ENCODE measurements at places on chromosomes 6 and 20.

- DNase-seq: no peak
Measured at GRCh38 chr20:38805502-38805957, at the start of gene PPP1R16B. Gene PPP1R16B, plus strand, starts transcription at chr20:38805697. Its CDS starts 30,229 bp downstream, at chr20:38835926.

DNA sequence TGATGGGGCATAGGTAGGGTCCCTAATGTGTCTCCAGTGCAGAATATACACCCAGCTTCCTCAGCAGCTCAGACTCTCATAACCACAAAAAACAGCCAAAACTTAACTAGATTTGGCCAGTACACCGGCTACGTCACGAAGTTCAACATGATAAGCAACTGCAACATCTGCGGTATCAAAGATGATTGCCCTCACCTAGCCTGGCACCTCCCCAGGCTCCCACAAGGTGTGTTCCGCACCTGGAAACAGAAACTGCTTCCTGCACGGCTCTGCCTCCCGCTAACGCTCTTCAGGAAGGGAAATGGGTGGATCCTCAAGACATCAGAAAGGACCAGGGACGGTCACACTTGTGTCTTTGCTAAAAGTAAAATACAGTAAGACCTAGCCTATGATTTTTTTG lies 9.5 kb downstream of the TXNDC5 start:
- no peak for DNase-seq

- DNase-seq: no peak
Measured at GRCh38 chr20:24734139-24734538, 214.9 kb upstream of the CST7 start.

- no peak for DNase-seq
Measured at GRCh38 chr6:154219250-154219649, 137.4 kb downstream of the IPCEF1 start.

DNA sequence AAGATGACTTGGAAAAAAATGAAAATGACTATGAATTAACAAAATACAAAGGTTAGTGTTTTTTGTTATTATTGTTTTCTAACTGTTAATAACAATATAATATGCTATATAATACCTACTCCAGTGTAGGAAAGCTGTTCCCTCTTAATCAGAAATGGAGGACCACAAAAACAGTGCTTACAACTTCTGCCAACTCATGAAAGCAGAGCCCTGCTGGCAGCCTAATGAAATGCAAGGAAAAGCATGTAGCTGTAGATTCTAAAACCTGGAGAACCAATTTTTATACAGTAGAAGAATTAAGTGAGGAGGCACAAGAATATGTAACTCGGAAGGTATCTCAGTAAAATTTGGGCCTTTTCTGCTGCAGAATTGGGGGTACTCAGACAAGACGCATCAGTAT lies 29.4 kb downstream of the PHIP start:
- peak; percentile 48 for DNase-seq

GRCh38 chr6:160793652-160794051 lies 91.6 kb downstream of the PLG start:
- no peak for DNase-seq

DNA sequence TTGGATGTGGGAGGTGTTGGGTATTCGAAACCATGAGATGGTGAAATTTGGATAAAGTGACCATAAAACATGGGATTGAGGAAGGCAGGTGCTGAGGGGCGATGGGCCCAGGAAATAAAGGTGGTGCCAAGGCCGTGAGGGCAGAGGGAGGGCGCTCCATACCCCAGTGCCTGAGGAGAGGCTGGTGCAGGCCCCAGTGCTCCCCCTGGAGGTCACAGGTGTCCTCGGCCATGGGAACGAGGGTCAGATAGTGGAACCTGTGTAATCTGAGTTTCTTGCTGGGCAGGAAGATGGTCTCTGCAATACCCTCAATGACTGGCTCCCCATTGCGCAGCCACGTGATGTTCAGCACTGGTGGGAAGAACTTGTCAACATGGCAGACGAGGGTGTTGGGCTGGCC lies 16.2 kb downstream of the HLA-DPB1 start:
- peak; percentile 17 for DNase-seq

Data from AML-193 (cell line).